ENCODE measurements at places on chromosomes 6 and 20.

DNA sequence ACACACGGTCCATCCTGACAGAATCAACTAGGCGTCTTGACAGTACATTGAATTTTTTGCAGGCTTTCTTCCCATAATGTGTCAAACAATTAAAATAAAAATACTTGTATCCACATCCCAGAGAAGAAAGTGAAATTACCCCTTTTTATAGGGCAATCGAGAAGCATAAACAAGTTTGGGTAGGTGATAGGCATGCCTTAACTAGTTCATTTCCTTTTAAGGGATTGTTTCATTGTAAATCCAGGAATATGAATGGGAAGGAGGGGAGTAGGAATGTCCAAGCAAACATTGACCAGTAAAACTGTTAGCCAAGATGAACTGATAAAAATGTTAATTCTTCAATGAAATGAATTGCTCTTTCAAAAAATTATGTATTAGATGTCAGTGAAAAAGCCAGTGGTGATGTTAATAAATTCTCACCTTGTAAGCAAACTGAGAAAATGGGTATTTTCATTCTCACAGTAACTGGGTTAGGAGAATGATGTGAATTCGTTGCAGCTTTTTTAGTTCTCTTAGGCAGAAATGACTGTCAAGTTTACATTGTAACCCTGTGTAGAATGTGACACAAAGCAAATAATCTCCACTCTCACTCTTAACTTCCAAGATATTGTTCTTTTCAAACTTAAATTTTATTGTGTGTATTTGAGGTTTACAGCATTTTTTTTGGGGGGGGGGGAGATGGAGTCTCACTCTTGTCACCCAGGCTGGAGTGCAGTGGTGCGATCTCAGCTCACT, 31.6 kb downstream of the SASH1 start:
- no peak for DNase-seq

- no peak for DNase-seq
Observed at GRCh38 chr20:63082939-63083735, 76.4 kb upstream of the BHLHE23 start.

DNA sequence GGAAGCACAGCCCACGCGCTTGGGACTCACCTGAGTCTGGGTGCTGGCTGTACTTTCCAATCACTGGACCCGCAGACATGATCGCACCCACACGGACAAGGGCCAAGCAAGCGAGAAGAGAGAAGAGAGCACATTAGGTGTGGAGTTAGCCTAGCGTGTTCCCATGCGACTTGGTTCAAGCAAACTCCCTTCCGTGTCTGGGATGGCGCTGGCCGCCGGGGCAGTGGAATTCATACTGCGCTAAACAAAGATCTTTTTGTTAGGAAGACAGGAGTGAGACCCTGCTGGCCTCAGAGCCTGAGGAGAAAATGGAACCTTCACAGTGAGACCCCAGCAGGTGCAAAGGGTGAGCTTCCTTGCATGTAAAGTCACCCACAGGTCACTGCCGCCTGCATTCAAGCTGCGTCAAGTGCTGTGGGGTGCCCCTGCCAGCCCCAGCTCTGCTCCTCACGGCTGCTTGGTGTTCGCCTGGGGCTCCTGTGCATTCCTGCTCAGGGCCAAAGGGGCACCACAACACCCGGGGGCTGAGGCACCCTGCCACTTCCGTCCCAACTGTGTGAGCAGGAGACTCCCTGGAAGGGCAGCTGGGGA, 26.4 kb downstream of the PSMG4 start:
- DNase-seq: no peak

DNA sequence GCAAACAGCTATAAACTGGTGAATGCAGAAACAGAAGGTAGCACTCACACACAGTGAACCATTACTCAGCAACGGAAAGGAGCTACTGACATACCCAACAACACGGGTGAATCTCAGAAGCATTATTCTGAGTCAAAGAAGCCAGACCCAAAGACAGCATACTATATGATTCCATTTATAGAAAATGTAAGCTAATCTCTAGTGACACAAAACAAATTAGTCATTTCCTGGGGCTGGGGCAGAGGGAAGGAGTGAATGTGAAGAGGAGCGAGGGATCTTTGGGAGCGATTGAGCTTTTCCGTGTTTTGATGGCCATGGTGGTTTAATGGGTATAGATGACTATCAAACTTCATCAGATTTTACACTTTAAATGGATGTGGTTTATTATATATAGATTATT, 614.6 kb downstream of the DHX35 start:
- DNase-seq: no peak

DNA sequence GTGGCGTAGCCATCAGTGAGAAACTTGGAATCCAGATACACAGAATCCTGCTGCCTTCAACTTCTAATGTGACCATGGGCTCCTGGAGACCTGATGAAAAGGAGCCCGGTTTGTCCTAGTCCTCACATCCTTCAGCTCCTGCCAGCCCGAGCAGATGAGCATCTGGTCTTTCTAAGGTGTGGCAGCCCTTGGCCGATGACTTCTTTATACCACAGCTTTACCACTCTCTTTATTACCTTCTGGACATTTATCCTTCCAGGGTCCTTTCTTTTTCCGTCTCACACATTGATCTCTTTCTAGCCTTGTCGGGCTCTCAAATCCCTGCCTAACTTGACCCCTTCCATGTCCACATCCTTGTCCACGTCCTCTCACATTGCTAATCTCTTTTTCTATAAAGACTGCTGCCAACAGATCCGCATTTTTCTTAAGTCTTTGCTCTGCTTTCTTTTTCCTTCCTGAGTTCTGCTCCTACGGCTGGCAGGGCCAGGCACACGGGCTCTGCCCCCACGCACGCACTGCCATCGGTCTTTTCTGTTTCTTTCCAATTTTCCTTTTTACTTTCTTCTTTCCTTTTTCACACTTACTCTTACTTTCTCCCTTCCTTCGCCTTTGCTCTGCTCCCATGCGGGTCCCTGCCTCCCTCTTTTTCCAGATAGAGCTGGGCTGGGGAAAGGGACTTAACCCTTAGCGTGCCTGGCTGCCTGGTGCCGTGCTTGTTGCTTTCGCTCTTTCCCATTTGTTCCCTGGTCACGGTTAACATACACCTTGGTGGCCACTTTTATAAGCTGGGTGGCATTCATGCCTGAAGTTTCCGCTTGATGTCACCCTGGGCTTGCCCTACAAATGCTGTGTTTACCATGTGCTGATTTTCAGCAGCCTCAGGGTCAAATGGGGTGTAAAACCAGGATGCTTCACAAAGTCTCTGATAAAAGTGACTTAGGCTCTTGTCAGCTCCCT, 9.4 kb upstream of the GMPR start:
- DNase-seq: no peak

DNA sequence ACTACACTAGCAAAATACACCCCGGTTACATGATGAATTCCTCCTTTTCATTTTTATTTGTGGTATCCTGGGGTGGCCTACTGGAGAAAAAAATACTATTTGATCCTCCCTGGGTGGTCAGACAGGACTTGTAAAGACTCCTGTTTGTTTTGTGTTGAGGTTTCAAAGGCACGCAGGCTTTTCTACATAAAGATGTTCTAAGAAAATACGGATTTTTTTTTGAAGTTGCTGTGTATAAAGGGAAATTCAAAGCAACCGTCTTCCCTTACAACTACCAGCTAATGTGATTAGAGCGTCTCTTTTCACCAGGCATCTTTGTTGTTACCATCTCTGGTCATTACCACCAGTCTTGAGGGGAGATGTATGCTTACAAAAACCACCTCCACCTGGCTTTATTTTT, 187.1 kb downstream of the SOX4 start:
- no peak for DNase-seq

DNA sequence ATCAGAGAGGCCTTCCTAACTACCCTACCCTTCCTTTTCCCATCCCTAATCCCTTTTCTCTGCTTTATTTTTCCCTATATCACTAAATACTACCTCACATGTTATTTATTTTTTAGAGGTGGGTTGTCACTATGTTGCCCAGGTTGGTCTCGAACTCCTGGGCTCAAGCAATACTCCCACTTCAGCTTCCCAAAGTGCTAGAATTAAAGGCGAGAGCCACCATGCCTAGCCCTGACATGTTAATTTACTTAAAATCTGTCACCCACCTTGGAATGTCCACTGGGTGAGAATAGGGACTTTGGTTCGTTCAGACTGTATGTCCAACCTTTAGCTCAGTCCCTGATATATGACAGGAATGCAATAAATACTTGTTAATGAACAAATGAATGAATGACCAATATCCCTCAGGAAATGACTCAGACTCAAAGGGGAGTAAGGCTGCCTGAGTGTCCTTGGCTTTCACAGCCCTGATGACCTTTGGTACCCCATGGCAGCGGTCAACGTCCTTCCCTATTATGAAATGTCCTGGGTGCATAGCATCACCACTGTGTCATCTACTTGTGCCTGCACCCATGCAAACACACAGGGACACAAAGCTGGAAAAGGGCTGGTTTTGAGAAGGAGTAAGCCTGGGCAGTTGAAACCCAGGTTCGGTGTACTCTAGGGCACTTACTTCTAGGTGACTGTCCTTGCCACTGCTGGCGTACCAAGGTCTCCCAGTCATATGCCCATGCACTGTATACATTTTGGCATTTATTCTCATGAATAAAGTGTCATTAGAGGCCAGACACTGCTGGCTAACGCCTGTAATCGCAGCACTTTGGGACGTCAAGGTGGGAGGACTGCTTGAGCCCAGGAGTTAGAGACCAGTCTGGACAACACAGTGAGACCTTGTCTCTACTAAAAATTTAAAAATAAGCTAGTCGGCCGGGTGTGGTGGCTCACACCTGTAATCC, 26.5 kb downstream of the BCL2L1 start:
- no peak for DNase-seq

- DNase-seq: no peak
Observed at GRCh38 chr6:80932359-80932758, 820.1 kb downstream of the TENT5A start.

GRCh38 chr6:26254724-26255123, 110.3 kb upstream of the BTN3A2 start:
- DNase-seq: no peak

- no peak for DNase-seq
Observed at GRCh38 chr6:11580686-11581405, 43.3 kb downstream of the TMEM170B start.

All from activated CD8-positive, alpha-beta memory T cell treated with anti-CD3 and anti-CD28 coated beads, Interleukin-2, amount 50 U/mL, for 48 hours (primary cell).